Testis (tissue), 5 donors: ENCODE measurements at places on chromosomes 1 and 21. TPM values are rescaled to one million over a fixed set of nuclear protein-coding genes. Genes with fewer than 3 reads are reported as not detected.

GRCh38 chr1:165355977-165356811 is at the start of gene LMX1A:
TSS of gene LMX1A (minus strand) at chr1:165356715. CDS start at chr1:165355559, 1,156 bp downstream.
- H3K4me3 ChIP-seq = peak within 1 kb of the TSS; percentile 37
- peak; percentile 34 for DNase-seq
- H3K36me3 ChIP-seq = no peaks in the 10 kb centered on the region
- H3K4me1 ChIP-seq = no peaks in the 10 kb centered on the region
- no peak within 1 kb of the TSS for H3K27ac ChIP-seq

GRCh38 chr1:163074716-163075284 is 5.6 kb downstream of the RGS4 start:
- no peaks in the 10 kb centered on the region for H3K27me3 ChIP-seq
- no peak overlapping the region for H3K27ac ChIP-seq
- no peaks in the 10 kb centered on the region for H3K4me1 ChIP-seq
- no peak overlapping the region for H3K4me3 ChIP-seq
- H3K36me3 ChIP-seq = no peaks in the 10 kb centered on the region

DNA sequence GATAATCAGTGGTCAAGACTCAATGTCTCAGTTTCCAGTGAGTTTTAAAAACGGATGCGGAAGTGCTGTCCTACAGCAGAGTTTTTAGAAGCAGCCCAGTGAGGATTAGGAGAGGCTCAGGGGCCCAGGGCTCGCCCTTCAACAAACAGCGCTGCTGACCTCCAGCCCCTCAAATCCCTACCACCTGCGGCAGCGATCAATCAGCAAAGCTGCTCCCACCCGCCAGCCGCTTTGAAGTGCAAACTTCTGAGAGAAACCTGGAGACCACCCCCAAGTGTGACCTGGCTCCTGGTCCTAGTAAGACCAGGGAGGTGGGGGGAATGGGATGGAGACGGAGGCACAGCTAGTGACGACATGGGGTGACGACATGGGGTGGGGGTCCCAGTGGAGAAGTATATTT is 14.4 kb downstream of the ZBTB17 start:
- DNase-seq = no peak
- H3K4me1 ChIP-seq = peaks cover 21% of the 10 kb centered on the region
- H3K4me3 ChIP-seq = no peak overlapping the region

Gene PLA2G2D
- not detected for total RNA-seq

DNA sequence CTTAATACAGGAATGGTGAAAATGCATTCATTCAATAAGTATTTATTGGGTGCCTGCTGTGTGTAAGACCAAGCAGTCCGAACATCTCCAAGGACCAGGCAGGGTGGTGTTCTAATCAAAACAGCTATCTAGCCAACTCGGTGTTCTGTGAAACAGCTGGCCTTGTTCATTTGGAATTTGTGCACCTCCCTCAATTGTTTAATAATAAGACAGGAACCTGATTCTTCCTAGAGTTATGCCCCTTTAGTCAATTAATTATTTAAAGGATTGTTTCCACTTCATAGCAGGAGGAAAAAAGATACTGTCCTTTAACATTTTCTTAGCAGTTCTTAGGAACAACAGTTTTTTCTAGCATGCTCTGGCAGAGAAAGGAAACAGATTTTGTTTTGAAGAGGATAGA is 30.4 kb downstream of the S100A10 start:
- H3K27ac ChIP-seq = no peak overlapping the region
- no peaks in the 10 kb centered on the region for H3K36me3 ChIP-seq
- H3K27me3 ChIP-seq = no peaks in the 10 kb centered on the region
- no peak for DNase-seq

DNA sequence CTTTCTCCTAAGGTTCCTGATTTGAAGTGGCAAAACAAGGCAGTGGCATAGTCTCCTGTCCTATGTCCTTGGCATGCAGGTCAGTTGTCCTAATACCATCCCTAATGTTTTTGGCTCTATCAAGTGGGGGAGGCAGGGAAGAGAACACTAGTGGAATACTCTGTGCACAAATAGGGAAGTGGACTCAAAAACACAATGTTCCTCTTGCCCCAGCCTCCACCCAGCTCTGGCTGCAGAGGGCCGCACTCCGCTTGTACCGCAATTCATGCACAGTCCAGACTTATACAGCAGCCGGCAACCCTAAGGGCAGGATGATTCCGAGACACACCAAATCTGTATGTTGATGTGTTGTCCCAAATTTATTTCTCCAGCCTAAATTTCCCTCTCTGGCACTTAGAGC is 14.5 kb downstream of the PLEKHO1 start:
- H3K36me3 ChIP-seq = no peaks in the 10 kb centered on the region
- no peaks in the 10 kb centered on the region for H3K27me3 ChIP-seq
- H3K4me3 ChIP-seq = no peak overlapping the region

DNA sequence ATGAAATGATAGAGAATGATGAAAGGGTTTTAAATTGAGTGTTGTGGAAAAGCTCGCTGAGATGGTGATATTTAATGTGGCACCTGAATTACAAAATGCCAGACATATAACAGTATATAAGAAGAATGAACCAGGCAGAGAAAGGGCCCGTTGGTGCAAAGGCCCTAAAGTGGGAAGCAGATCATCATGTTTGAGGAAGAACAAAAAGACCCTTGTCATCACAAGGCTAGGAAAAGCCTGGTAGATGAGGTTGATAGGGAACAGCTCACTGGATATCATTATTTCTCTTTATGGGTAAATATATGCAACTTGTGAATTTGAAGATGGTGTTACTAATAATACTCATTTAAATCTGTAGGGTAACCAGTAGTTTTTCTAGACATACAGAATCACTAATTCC is 11.0 kb downstream of the RAP1A start:
- H3K4me1 ChIP-seq = peaks cover 9% of the 10 kb centered on the region
- H3K4me3 ChIP-seq = no peak overlapping the region
- H3K27ac ChIP-seq = no peak overlapping the region
- H3K27me3 ChIP-seq = no peaks in the 10 kb centered on the region
- DNase-seq = no peak
